ENCODE measurements at places on chromosomes 3 and 15. TPM values are rescaled to one million over a fixed set of nuclear protein-coding genes. Genes with fewer than 3 reads are reported as not detected.

LYZL4 gene
- polyA plus RNA-seq, result not detected

MCF2L2 gene
- polyA plus RNA-seq, result 2.1 TPM

- no peak for DNase-seq
These were observed at the start of gene DGKG for GRCh38 chr3:186361762-186362536. Gene DGKG, minus strand, starts transcription at chr3:186362234. Its CDS starts 41,775 bp downstream, at chr3:186320459.

DNA sequence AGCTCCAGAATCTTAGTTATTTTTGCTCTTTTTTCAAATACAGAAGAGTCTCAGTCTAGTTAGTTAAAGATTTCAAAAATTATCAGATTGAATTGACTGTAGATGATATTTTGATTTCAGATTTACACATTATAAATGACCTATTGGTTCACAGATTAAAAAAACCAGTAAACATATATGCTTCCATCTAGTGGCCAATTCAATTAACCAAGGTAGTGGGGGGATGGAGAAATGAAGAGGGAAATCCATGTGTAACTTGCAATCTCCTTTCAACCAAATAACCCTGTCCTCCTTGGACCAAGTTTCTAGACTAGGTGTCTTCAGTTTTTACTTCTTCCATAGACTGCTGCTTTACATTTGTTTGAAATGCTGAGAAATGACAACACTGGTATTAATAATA, 789.8 kb downstream of the ROBO1 start:
- DNase-seq, result no peak

GRCh38 chr3:27479806-27480543, 4.2 kb downstream of the SLC4A7 start:
- DNase-seq, result no peak
